ENCODE measurements at places on chromosomes 6 and 20.

GRCh38 chr20:33246077-33246476 is 10.3 kb downstream of the BPIFA1 start:
- no peak for DNase-seq

DNA sequence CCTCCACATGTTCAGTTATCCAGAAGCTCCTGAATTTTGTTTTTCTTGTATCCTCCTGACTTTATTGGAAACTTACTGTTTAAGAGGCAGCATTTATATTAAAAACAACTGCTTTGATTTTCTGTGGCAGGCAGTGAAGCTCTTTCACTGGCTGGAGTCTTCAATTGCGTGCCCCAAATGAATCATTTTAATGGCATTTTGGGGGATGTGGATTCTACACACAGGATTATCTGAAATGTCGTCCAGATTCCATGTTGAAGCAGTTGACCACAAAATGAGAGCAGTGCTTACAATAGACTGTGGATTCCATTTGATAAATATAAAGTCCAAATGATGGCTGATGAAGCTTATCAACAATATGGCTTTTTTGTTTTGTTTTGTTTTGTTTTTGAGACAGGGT is 41.0 kb upstream of the HIVEP1 start:
- DNase-seq: no peak

DNA sequence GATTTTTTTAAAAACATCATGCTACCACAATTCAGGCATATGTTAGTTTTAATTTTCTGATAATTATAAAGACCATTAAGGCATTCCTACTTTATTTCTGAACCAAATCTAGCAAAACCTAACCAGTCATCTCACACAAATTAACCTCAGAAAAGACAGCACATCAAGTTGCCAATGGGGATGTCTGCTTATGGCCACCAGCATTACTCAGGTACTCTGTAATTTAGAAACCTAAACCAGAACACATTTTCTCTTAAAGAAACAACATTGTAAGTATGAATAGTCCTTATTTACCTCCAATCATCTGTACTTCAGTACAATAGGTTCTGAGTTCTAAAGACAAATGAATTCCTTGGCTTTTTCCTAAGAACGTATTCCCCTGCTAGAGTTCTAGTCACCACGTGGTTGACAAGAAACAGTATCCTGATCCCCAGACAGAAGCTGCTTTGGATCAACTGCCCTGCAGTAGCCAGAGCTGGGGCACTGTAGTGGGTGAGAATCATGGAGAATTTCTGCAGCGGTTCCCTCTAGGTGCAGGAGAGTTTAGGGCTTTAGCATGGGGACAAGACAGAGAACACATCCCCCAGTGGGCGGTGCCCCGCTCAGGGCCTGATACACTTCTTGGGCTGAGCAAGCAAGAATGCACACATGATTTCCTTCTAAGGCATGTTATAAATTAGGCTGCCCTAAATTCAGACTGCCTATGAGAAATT is 15.4 kb downstream of the GCLC start:
- DNase-seq: no peak

DNA sequence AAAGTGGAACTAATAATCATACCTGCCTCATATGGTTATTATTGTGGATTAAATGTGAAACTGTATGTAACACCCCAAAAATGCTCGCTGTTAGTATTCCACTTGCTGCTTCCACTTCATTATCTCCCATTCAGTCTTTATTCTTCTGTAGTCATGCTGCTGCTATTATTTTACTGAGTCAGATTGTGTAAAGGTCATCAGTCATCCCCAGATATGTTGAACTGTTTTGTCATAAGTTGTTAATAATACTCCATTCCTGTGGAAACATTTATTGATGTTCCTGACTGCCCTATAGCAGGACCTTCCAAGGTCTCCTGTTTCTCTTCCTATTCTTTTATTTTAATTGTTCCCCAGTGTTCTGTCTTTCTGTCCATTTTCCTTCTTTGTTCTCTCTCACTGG is 1148.3 kb downstream of the EPHA7 start:
- no peak for DNase-seq

DNA sequence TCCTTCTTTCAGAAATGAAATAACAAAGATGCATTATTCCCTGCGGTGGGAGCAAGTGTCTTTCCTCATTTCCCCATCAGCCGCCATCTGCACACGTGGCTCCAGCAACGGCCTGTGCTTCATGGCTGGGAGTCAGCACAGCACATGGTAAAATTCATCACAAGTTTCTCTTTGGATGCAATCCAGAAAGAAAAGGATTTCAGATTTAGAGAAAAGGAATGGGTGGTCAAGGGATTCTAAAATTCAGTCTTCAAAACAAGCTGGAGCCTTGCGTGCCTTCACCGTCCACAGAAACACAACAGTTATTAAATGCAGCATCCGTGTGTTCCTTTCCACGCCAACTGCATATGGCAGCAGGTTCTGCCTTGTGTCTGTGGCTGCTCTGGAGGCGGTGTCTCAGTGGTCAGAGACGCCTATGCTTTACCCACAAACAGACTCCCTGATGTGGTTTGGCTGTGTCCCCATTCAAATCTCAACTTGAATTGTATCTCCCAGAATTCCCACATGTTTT is 107.6 kb downstream of the THBS2 start:
- DNase-seq: no peak

- DNase-seq: no peak
These were observed 117.9 kb downstream of the JAG1 start for GRCh38 chr20:10555865-10556308.

DNA sequence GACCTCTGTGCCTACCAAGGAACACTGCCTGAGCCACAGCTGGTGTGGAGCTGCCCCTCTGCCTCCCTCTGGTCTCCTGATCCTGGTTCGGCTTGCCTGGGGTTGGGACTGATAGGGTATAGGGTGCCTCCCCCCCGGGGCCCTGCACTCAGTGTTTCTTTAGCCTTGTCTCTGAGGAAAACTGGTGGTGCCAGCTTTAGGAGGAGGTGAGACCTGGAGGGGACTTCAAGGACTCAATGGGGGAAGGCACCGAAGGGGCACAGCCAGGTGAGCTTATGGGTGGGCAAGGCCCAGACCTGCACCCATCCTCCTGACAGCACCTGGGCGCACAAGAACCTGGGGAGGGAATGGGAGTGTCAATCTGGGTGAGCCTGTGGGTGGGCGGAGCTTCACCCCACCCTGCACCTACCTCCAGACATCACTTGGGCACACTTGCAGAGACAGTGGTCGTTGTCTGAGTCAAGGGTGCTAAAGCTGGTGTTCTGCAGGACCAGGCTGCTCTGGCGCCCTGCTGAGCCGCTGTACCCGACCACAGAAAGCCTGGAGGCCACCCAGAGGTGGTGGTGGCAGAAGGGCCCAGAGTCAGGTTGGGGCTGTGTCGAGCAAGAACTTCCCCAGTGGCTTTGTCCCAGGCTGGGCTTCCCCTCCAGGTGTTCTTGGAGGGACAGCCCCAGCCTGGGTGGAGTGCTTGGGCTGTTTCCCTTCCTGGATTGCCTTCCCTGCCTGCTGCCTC is 40.5 kb downstream of the FAM110A start:
- no peak for DNase-seq

- no peak for DNase-seq
These were observed 34.5 kb downstream of the SYTL3 start for GRCh38 chr6:158684311-158684710.

- no peak for DNase-seq
These were observed 6.5 kb downstream of the TGM6 start for GRCh38 chr20:2387180-2387577.

DNA sequence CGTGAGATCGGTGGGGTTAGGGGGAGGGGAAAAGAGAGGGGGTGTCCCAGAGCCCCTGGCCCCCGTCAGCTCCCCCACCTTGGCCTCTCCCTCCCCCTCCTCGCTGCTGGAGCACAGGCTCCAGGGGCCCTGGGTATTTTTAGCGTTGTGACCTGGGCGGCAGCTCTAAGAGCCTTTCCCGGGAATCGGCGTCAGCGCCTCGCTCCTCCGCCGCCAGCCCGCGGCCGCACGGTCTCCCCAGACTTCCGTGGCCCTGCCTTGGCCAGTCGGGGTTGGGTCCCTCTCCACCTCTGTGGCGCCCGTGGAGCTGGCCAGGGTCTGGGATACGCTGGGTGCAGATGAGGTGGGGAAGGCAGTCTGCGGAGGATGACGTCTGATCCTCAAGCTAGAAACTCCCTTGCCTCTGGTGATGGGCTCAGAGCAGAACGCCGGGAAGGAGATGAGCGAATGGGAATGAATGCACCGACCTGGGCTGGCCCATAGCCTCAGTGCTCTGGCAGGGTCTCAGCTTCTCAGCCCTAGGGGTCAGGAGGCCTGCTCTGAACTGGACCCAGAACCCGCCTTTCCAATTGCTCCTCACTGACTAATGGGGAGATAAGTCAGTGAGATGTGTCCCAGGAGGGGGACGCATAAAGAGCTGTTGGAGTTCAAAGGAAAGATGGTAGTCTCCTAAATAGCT is 883 bp upstream of the DBNDD2 start:
- DNase-seq: no peak

DNA sequence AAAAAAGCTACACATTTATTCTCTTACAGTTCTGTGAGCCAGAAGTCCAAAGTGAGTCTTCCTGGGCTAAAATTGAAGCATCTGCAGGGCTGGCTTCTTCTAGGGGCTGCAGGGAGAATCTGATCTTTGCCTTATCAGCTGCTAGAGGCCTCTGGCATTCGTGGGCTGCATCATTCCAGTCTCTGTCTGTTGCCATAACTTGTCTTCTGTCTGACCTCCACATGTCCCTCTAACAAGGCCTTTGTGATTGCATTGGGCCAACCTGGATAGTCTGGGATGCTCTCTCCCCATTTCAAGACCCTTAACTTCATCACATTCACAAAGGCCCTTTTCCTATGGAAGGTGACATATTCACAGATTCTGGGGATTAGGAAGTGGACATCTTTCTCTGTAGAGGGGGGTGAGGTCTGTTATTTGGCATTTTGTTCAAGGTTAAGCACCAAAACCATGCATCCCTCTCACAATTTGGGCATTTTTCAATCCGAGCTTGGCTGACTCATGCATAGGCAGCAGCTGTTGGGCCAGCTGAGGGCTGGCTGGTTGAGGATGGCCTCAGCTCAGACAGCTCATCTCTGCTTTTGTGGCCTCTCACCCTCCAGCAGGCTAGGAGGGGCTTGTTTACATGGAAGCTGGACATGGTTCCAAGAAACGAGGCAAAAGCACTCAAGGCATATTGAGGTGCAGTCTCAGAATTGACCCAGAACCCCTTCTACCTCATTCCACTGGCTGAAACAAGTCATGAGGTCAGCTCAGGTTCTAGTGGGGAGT is 116.1 kb upstream of the NXT1 start:
- DNase-seq: no peak

Measured in stimulated activated CD4-positive, alpha-beta T cell treated with anti-CD3 and anti-CD28 coated beads, Interleukin-1b, Interleukin-23, amount 100 ng/mL, for 1 hour (primary cell).